HEK293T (cell line): ENCODE measurements at places on chromosomes 5 and 9.

DNA sequence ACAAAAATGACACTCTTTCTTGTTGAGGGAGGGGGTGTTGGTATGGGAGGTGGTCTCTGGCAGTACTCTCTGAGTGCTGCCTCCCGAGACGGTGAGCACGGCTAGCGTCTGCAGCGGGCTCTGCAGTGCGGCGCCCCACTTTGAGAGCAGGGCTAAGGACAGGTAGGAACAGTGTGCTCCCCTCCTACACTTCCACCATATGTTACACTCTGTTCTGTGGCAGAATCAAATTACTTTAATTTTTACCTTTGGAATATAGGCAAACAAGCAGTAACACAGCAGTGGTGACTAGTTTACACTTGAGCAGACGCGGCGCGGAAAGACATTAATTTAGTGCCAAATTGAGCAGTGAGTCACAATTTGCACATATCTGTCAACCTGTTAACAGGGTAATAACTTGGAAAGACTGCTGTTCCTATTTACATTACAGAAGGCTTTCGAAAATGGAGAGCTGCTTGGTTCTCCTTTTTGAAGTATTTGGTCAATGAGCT is 136.3 kb downstream of the MED27 start:
- no peak for DNase-seq

GRCh38 chr5:175896301-175897040 is 25.1 kb downstream of the CPLX2 start:
- no peak for DNase-seq

DNA sequence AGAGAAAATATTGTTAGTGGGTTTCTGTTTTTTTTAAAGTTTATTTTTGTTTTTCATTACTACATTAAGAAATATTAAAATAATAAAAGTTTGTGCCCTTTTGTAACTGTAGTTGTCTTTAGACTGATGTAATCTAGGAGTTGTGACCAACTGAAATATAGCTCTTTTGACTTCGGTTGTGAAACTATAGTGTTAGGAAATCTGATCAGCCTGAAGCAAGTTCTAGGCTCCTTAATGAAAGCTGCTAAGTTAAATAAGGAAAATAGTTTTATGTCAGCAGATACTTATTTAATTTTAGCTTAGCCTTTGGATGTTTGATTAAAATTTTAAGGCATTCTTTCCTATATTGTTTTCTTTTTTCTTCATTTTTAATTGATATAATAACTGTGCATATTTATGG is 14.2 kb downstream of the AP3S1 start:
- no peak for DNase-seq

- DNase-seq, result no peak
Observed at GRCh38 chr9:111029260-111029659, 9.0 kb downstream of the LPAR1 start.

DNA sequence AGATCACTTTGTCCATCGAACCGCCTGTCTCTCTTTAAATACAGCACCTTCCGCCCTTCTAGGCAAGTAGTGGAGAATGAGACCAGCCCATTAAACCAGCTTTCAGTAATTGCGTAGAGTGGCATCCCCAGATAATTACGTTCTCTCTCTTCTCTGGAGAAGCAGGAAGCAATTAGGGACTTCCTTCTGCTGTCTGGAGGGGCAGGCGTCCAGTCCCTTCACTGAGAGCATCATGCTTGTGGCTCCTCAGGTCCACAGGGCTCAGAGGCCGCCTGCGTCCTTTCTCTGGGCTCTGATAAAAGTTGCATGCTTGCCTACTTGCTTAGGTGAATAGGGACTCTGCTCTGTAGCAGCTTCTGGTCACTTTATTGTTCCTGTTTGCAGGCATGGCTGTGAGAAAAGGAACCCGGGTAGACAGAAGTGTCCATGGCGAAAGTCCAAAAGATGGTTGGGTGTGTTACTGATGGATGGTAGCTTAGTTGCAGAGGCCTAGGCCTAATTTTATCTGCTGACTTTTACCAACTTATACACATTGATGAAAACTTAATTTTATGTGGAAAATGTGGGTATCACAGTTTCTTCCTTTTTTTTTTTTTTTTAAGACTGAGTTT is 299.1 kb upstream of the PANK3 start:
- DNase-seq, result no peak

- DNase-seq, result no peak
Observed at GRCh38 chr9:33294670-33295432, 4.5 kb downstream of the NFX1 start.

DNA sequence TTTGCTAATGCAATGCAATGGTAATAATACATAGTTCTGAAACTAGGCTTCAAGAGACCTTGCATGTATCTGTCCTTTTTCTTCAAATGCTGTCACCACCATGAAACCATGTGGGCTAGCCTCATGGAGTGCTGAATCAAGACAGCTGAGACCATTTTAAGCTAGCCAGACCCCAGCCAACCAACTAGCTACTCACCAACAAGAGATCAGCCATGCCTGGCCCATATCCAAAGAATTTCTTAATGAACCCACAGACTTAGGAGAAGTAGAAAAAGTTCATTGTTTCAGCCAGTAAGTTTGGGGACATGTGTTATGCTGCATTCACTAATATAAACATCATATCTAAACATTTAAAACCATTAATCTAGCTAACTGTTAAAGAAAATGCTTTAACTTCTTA is 139.8 kb upstream of the EDIL3 start:
- DNase-seq, result no peak

DNA sequence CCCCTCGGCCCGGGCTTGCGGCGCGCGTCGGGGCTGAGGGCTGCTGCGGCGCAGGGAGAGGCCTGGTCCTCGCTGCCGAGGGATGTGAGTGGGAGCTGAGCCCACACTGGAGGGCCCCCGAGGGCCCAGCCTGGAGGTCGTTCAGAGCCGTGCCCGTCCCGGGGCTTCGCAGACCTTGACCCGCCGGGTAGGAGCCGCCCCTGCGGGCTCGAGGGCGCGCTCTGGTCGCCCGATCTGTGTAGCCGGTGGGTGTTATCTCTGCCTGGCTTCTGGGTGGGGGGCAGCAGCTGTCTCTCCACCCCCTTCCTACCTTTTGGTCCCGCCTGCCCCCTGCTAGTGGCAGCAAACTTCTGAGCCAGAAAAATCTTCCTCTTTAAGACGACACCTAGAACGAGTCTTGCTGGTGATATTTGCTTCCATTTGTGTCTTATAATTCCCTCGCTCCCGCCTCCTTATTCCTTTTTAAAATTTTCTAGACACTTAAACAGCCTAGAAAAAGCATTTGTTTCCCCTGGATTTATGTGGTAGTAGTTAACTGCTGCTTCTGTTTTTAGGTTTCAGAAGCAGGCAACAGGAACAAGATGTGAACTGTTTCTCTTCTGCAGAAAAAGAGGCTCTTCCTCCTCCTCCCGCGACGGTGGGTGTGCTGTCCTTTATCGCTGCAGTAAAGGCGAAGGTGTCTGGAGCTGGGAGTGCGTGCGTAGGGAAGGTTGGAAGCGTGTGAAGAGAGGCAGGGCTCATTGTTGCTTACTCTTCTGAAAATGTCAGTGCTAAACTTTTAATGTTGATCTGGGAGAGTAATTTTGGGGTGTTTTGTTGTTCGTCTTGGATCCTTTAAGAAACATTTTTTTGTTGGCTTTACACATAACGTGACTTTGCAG is 554 bp downstream of the JAK2 start:
- DNase-seq, result peak; percentile 12

DNA sequence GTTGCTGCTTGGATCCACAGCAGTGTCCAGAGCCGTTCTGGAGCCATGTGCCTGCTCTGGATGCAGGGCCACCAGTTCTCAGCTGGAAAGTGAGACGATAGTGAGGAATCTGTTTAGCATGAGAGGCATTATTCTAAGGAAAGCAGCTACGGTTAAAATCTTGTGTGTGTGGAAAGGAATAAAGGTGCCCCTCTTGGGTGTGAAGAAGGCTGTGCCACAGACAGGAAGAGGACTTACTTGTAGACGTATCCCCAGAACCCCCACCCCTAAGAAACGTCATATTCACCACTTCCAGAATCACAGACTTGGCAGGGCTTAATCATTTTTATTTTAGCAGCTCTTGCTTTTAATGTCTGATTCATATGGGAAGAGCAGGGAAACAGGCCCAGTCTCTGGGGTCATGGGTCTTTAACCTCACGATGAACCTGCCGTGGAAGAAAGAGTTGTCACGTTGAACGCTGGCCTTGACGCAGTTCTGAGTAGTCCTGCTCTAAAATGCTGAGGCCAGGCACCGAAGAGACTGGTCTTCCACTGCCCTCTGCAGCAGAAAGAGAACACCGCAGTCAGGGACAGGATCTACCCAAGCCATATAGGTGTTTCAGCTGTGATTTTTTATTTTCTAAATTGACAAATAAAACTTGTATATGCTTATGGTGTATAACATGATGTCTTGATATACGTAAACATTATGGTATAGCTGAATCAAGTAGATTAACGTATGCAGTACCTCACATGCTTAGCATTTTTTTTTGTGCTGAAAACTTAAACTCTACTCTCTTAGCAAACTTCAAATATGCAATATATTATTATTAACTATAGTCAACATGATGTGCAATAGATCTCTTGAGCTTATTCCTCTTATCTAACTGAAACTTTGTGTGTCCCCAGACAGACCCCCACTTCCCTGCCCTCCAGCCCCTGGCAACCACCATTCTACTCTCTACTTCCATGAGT is 38.8 kb downstream of the CARTPT start:
- DNase-seq, result peak; percentile 72

- DNase-seq, result no peak
Observed at GRCh38 chr9:130670644-130671043, 6.2 kb downstream of the PRDM12 start.

- no peak for DNase-seq
Observed at GRCh38 chr5:111857623-111858022, 100.6 kb upstream of the NREP start.

DNA sequence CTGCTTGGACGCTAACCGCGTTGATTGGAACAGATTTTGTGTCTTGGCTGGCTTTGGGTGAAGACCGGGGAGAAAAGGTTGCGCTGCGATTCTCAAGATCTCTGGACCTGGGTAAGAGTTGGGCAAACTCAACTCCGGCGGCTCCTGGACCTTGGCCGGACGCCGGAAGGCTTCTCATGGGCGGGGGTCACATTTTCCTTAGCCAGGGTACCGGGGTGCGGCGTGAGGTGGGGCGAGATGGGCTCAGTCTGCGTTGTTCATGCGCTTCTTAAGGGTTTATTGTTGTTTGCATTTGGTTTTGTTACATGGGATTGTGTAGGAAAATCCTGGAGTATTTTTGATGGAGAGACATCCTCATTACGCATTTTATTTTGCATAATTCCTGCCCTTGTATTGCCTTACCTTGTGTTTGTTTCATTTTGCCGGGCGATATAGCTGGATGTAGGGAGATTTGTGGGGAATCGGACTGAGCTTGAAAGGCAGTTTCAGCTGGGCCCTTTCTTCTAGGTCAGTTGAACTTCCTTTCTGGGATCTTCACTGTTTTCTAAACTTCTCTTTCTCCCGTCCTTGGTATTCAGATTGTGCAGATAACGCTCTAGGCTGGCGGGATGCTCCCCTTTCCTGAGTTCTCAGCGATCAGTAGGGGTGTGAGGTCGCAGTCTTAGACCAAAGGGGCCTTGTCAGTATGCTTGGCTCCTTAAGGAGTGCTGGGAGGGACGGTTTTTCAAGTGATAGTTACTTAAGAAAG is 524 bp downstream of the MEGF10 start:
- DNase-seq, result no peak

- no peak for DNase-seq
Observed at GRCh38 chr5:112257976-112258375, 161.1 kb downstream of the EPB41L4A start.

- peak; percentile 87 for DNase-seq
Observed at GRCh38 chr9:86126998-86127972, 27.9 kb upstream of the GOLM1 start.

- DNase-seq, result no peak
Observed at GRCh38 chr9:104747245-104747564, 278 bp upstream of the NIPSNAP3A start.
